ENCODE measurements at places on chromosomes 7 and 10.
A peak's percentile ranks its signal among the peaks of the same experiment; 100 is the strongest.

DNA sequence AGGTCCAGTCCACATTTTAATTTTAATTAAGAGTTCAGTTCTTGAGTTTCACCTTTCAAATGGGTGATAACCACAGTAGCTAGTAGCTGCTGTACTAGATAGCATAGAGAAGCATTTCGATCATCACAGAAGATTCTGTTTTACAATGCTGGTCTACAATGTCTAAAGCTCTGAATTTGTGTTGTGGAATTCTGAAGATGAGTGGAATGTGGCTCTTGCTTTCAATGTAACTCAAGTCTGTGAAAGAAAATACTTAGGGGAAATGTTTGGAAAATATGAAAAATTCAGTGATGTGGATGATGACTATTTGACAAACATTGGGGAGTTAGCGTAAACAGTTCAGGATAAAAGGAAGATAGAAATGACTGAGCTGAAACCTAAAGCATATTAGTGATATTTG is 139.4 kb downstream of the GNAT3 start:
- DNase-seq: peak; percentile 4

- DNase-seq: no peak
Observed at GRCh38 chr7:66865290-66865864, 55.6 kb upstream of the TMEM248 start.

GRCh38 chr10:86692023-86692514 is 23.8 kb downstream of the LDB3 start:
- DNase-seq: no peak

GRCh38 chr7:46146454-46147255 is 225.6 kb upstream of the IGFBP3 start:
- no peak for DNase-seq

- peak; percentile 89 for DNase-seq
Observed at GRCh38 chr7:42091461-42092291, 145.3 kb downstream of the GLI3 start.

- no peak for DNase-seq
Observed at GRCh38 chr7:37645282-37646050, 38.1 kb upstream of the GPR141 start.

DNA sequence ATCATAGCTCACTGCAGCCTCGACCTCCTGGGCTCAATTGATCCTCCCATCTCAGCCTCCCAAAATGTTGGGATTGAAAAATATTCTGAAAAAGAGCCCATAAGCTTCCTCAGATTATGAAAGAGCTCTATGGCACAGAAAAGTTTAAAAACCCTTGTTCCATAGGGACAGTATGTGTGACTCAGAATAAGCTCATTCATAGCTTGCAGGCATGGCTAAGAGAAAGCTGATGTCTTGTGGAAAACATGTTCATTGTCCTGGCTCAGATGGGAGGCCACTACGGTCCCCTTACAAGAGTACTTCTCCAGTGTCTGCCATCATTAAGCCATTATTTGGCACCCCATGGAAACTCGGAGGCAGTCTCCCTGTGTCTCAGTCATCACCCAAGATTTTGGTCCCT is 64.0 kb downstream of the CCDC3 start:
- no peak for DNase-seq

GRCh38 chr10:6343305-6344010 is 140.7 kb downstream of the PFKFB3 start:
- DNase-seq: no peak

GRCh38 chr7:32506266-32507054 is 11.2 kb downstream of the AVL9 start:
- DNase-seq: no peak

GRCh38 chr7:47327698-47328391 is 254.1 kb downstream of the TNS3 start:
- DNase-seq: peak; percentile 92

DNA sequence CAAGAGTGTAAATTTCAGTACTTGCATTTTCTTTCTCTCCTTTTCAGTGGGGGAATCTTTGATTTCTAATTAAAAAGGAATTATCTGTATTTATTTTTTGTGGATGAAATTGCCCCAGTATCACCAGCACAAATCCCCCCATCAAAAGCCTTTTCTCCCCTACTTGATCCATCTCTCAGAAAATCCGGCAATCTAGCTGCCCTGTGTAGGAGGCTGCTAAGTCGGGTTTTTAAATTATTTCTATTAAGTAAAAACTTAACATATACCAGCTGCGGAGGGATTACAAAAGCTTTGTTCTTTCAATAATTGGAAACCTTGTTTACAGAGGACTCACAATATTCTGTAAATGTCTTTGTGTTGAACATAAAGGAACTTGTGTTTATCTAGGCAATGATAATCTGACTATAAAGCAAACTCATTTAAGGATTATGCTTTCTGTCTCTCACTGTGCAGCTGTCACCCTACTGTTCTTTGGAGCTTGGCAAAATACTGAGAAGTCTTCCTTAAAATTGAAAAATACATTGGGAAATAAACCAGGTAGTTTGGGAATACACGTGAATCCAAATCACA is 177.4 kb upstream of the PRR15 start:
- DNase-seq: no peak

GRCh38 chr10:1569208-1569607 is 168.1 kb downstream of the ADARB2 start:
- no peak for DNase-seq

- DNase-seq: no peak
Observed at GRCh38 chr7:18153183-18153748, 125.6 kb upstream of the PRPS1L1 start.

DNA sequence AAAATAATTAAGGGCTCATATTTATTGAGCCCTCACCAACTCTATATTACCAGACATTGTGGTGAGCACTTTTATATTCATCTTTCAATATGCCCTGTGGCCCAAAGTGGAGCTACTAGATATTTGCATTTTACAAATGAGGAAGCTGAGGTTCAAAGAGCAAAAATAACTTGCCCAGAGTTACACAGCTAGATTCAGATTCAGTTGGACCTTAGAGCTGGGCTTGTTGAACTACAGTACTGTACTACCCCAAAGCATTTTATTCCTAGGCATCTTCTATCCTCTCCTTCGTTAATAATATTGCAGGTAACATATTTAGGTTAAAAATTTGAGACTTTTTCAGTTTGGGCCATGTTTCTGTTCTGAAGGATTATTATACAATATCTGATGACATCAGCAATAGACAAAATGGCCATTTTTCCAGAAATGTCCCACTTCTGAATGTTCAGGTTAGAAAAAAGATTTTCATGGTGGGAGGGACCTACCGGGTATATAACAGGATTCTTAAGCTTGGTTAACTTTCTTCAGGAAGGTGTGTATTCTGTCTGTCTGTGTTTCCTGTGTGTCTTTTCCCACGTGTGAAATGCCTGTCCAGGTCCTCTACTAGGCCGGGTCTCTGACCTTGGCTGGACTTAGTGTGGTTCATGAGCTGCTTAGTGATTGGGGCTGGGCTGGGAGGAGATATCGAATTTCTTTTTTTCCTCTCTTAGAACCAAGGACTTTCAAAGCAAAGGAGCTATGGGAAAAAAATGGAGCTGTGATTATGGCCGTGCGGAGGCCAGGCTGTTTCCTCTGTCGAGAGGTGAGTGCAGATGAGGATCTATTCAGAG is 13.6 kb downstream of the PRXL2A start:
- DNase-seq: no peak

DNA sequence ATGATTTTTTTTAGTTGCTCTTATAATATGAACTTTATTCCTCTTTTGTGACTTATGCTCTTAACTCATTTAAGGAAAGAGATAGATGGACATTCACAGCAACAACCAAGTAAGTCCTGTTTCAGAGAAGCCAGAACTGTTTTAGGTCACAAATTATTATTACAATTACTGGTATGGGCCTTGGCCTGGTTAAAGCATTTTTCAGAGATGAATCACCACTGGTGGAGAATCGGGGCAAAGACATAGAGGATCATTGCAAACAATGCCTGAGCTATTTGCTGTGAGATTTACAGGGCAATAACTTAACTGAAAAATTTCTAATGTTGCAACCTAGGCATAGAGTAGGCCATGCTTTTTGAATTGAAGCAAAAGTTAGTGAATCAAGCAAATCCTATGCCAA is 138.0 kb upstream of the YAE1 start:
- DNase-seq: no peak

- DNase-seq: no peak
Observed at GRCh38 chr7:156793334-156793733, 99.6 kb downstream of the LMBR1 start.

- peak; percentile 5 for DNase-seq
Observed at GRCh38 chr10:133529576-133529946, 2.4 kb downstream of the CYP2E1 start.

- DNase-seq: peak; percentile 21
Observed at GRCh38 chr10:27723436-27723835, 22.2 kb downstream of the MKX start.

DNA sequence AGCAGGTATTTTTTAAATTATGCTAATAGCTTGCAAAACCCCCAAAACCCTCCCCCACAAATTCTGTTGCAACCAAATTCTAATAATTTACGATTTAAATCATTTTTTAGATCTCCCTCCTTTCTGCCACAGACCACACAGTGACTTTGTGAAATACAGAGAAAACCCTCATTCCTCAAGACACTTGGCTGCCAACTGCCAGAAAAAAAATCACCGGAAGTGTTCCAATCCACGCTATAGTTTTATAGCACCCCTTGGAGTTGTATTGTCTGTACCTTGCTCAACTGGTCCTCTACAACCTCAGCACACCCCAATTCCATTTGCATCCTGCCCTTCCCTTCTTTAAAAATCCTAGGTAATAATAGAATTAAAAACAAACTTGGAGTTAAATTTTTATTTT is 560.1 kb downstream of the PARD3 start:
- DNase-seq: no peak

DNA sequence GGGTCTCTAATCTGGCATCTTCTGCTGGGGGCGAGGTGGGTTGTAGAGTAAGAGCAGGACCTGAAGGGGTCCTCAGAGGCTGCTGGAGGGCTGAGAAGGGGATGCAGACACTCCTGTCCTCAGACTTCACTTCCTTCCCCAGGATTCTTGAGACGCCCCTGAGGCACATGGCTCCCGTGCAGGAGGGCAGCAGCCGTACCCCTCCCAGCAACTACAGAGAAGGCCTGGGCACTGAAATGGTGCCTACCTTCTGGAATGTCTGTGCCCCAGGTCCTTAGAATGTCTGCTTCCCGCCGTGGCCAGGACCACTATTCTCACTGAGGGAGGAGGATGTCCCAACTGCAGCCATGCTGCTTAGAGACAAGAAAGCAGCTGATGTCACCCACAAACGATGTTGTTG is 52.0 kb downstream of the VWA2 start:
- no peak for DNase-seq

DNA sequence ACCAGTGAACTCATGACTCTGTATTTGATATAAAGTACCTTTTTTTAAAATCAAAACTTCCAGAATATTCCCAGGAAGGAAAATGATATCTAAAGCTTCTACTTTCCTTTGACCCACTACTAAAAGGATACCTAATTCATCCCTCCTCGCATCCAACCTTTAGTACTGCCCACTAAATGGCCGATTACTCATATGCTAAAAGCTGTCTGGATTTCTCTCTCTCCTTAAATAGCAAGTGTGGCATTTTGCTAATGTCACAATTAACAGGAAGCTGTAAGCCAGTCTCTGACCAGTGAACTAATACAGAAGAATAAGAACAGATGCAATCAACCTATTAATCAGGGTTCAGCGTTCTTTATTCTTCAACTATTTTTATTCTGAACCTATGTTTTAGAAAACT is 59.0 kb downstream of the DNAJB9 start:
- no peak for DNase-seq

All from GM23338 (cell line).